ENCODE measurements at places on chromosomes 13 and 19.

DNA sequence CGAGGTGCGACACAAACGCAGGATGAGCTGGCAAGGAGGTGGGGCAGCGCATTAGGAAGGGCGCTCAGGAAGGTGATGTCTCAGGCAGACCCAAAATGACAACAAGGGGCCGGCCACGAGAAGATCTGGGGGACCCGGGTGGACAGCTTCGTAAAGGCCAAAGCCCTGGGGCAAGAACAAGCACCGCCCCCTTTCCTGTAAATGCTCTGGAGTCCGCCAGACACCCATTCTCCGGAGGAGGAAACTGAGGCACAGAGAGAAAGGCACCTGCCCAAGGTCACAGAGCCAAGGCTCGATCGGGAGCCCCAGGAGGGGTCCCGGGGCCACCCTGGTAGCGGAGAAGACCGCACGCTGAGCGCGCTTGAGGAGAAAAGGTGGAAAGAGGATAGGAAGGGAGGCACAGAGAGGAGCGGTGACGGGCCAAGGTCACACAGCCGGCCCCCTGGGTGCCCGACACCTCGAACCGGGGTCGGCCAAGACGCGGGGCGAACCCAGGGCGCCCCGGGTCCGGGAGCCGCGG lies 571 bp downstream of the SAFB2 start:
- DNase-seq = no peak

DNA sequence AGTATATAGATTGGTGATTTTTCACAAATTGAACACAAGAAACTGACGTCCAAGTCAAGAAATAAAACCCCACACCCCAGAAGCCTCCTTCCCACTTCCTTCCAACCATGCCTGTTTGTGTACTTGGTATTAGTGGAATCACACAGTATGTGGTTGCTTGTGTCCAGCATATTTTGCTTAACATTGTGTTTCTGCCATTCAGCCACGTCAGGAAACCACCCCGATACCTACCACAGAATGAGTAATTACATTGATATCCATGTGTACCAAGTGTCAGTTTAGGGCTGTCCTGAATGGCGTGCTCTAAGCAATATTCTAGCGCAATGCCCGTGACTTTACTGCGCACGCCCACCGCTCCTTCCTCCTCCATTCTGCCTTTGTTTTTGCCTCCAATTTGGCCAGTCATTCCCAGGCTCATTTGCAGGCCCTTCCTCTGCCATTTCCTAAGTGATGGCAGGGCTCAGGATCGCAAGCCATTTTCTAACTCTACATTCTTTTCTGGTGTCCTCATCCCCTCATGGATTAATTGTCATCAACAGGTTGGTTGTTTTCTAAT lies 25.9 kb upstream of the MPHOSPH8 start:
- no peak for DNase-seq

GRCh38 chr19:23925285-23925684 lies 10.6 kb downstream of the ZNF726 start:
- no peak for DNase-seq

GRCh38 chr13:96032717-96033116 lies 20.5 kb downstream of the UGGT2 start:
- no peak for DNase-seq

DNA sequence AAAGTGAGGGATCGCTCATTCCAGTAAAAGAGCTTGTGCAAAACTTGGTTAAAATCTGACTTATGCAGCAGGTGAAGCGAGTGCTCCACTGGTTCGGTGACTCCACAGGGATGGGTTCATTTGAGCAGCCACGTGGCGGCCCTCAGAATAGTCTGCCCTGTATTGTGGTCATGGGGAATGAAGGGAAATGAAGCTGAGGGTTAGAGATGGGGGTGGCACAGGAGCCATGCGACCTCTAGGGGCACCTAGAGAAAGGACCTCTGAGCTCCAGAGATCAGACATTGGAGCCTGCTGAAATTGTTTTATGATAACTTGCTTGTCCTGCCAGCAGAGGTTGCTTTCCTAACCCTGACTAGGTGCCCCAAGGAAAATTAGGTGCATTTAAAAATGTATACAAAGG lies 26.6 kb downstream of the CBY2 start:
- DNase-seq = no peak

All from NCI-H2171 treated with DMSO at 0.1 percent for 48 hours (cell line).